Activated CD4-positive, alpha-beta T cell treated with anti-CD3 and anti-CD28 coated beads, Interleukin-2, amount 10 ng/mL, durations not matched to agents 24 days and 14 days (primary cell): ENCODE measurements at places on chromosomes 16 and 17. TPM values are rescaled to one million over a fixed set of nuclear protein-coding genes. Genes with fewer than 3 reads are reported as not detected.

- peak; percentile 86 for DNase-seq
These were observed 37.0 kb upstream of the PEMT start for GRCh38 chr17:17628388-17629008.

- no peak for DNase-seq
These were observed 50.2 kb upstream of the NDRG4 start for GRCh38 chr16:58449768-58450167.

- no peak for DNase-seq
These were observed 570 bp downstream of the NR1D1 start for GRCh38 chr17:40099619-40100418.

- DNase-seq = no peak
These were observed 107.8 kb downstream of the MSI2 start for GRCh38 chr17:57363998-57364643.

DNA sequence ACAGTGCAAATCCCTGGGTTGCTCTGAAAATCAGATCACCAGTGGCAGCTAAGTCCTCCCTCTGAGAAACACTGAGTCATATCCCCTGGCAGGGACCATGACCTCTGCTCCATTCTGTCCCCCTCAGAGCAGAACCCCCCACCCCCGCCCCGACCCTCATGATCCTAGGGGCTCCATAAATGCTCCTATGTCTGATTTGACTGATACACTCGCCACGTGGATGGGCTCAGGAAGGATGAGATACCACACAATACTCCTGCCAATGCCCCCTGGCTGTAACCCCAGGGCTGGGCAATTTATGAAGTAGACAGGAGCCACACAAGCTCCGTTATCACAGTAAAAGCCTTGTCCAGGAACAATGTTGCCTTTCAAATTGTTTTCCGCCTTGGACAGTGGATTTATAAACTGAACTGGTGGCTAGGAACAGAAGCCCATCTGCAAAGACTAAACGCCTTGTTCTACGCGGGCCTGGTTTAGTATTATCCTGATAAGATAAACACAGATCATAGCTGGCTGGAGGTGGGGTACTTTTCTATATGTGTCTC lies 394.8 kb downstream of the SLC39A11 start:
- DNase-seq = no peak

DNA sequence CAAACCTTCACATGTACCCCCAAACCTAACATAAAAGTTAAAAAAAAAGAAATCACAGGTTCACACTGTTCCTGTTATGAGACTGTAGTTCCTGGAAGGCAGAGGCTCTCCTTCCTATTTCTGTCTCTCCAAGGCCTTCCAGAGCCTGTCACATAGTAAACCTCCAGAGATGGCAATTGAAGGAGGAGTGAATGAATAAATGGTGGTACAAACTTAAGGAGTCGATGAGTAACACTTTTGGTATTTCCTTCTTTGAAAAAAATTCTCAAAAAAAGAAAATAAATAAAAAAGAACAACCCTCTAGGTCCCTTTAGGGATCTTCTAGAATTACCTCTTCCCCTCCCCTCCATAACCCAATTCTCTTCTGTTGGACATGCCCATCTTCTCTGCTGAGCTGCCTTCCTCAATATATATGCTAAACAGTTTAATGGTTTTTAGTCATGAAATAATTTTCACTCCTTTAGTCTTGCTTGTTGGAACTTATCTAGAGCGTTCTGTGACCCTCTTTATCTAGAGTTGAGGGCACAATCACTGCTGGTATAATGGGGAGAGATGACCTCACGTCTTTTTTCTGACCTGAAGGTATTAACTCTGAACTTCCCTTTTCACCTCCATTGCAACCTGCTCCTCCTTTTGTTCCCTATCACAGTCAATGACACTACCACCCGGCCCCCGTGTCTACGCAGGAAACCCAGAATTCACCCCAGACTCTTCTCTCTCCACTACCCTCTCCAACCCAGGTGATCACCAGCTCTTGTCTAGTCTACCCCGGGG lies 1.7 kb upstream of the TAF15 start:
- DNase-seq = peak; percentile 60

DNA sequence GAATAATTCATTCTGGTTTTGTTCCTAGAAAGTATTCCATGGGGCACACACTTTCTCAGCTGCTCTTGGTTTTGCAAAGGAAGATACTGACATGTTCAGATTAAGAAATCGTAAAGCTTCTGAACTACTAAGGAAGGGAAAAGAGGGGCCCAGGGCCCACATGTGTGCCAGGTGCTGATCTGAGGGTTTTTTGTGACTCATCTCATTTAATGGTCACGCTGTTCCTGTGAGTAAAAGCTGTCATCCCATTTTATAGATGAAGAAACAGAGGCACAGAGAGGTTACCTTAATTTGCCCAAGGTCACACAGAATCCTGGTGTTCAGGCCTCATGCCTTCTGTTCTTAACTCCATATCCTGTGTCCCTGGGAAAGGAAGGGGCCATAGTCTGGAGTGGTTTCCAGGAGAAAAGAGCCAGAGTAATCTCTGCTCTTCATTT lies 113.2 kb downstream of the MSI2 start:
- DNase-seq = no peak

DNA sequence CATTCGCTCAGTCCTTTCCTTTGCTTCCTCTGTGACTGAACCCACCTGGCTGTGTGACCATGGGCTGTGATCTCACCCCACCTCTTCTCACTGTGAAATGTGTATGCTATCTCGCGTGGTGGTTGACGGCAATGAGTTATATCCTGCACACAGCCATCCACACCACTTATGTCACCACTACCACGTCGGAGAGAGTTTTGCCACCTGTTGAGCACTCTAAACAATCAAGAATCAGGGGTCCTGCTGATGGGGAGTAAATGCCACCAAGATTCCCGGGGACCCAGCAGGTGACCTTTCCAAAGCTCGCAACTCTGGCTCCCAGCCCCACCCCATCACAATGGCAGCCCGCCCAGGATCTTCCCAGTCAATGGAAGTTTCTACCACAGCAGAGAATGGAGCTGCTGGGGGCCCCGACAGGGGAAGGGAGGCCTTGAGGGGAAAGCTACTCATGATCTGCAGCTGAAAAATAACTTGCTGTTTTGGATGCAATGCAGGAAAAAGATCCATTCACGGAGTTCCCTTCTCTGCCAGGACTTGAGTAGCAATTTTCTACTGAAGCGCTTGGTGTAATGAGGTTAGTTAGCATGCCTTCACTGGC lies 26.2 kb upstream of the RCVRN start:
- no peak for DNase-seq

DNA sequence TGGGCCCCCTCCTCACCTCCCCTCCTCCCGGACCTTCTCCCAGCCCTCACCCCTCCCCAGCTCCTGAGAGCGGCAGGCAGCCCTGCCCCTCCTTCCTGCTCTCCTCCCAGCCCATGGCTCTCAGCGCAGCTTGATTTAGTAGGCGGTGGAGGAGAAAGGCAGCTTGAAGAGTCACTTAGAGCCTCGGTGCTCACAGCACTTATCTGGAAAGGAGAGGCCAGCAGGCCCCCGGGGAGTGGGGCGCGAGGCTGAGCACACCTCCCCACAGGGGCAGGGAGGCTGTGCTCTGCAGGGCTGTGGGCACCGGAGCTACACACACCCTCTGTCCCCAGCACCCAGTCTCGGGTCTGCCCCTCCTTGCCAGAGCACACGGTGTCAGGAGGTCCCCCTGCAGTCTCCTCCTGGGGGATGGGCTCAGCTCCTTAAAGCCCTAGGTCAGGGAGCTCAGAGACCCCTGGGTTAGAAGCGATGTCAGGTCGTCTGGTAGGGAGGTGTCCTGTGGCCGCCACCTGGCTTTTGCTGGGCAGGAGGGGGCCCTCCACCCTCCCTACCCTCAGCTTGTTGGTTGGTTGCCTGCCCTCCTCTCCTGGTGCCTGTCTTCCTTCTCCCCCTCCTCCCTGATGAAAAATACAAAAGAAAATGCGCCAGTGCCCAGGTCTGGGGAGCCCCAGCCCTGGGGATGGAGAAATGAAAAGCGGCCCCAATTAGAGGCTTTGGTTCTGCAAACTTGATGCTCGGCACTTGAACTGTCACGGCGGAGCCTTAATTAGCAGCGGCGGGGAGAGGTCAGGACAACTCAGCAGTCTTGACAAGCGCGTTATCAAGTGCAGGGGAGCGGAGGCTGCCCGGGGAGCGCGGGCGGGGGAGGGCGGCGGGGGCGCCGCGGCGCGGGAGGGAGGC lies 151.1 kb upstream of the GSE1 start:
- DNase-seq = no peak

GRCh38 chr17:58276423-58276822 lies 4.3 kb downstream of the MPO start:
- no peak for DNase-seq

DNA sequence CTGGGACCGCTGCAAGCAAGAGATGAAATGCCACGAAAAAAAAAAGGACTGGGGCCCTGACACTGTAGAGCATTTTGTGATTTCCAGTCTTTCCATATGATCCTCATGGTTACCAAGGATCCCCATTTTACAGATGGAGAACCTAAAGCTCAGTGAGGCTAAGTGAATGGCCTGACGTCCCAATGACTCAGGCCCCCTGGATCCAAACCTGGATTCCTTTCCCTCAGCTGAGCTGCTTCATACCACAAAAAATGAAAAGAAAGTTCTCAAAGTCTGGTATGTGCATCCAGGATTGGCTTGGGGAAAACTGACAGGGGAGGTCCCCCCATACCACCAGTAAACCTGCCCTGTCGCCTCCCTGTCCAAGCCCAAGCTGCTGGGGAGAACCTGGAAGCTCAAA lies 80.5 kb downstream of the TEX14 start:
- no peak for DNase-seq

DNA sequence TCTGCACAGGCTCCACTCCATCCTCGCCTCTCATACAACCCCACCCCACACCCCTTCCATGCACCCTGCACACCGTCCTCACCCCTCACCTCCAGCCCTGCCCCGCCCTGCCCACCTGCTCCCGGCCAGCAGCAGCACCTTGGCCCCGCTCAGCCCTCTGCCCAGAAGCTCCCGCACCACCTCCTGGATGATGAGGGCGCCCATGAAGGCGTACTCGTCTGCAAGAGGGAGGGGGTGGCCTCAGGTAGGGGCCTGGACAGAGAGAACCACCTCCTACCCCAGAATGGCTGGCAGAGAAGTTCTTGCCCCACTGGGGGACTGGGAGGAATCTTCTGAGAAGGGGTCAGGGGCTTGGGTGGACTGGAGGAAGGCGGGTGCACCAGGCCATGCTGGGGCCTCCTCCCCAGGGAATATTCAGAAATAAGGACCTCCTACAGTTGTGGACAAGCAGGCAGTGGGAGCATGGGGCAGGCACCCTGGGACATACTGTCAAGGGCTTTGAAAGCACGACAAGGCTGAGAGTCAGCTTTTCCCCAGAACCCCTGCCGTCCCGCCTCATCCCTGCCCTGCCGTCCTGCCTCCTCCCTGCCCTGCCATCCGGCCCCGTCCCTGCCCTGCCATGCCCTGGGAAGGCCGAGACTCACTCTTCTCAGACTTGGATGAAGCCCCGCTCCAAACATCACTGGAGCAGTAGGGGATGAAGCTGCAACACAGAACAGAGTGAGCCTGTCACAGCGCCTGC lies 3.1 kb downstream of the NOTUM start:
- DNase-seq = peak; percentile 56

GRCh38 chr17:6670571-6670970 lies 19.0 kb downstream of the C17orf100 start:
- DNase-seq = no peak

BFAR gene
- total RNA-seq = 59.3 and 63.4 TPM in 2 replicates
